ENCODE measurements at places on chromosomes 13 and 19. TPM values are rescaled to one million over a fixed set of nuclear protein-coding genes. Genes with fewer than 3 reads are reported as not detected.

DNA sequence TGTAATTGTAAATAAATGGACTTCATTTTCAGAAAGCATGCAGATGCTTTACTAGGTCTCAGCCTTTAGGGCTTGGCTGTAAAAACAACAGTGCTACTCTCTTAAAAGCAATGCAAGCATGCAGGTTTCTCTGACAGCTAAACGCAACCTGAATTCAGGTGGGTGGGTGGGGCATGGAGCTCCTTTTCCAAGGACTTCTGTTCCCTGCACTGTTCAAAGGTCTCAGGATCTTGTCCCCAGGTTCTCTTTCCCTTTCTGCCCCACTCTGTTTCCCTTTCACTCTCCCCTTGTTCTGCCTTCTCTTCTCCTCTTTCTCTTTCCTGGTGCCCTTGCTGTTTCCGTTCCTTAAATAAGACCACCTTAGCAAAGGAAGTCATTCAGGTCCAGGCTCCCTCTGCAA is 1527.5 kb upstream of the SLC10A2 start:
- DNase-seq = no peak

DNA sequence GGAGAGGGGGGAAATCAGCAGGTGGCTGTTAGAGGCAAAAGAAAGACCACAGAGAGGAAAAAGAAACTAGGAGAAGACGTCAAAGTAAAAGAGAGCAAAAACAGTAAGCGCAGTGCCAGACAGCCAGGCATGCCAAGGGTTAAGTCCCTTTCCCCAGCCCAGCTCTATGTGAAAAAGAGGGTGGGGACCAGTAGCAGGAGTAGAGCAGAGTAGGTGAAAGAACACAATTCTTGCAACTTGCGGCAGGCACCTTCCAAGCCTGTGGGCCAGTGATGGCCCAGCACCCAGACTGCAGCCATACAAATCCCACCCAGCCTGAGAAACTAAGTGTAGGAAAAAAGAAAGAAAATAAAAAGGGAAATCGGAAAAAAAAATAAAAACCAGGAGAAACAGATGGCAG is 64.2 kb upstream of the ZNF85 start:
- DNase-seq = no peak

The SLAIN1 gene
- polyA plus RNA-seq = 25.8 TPM

The SLITRK1 gene
- polyA plus RNA-seq = not detected

DNA sequence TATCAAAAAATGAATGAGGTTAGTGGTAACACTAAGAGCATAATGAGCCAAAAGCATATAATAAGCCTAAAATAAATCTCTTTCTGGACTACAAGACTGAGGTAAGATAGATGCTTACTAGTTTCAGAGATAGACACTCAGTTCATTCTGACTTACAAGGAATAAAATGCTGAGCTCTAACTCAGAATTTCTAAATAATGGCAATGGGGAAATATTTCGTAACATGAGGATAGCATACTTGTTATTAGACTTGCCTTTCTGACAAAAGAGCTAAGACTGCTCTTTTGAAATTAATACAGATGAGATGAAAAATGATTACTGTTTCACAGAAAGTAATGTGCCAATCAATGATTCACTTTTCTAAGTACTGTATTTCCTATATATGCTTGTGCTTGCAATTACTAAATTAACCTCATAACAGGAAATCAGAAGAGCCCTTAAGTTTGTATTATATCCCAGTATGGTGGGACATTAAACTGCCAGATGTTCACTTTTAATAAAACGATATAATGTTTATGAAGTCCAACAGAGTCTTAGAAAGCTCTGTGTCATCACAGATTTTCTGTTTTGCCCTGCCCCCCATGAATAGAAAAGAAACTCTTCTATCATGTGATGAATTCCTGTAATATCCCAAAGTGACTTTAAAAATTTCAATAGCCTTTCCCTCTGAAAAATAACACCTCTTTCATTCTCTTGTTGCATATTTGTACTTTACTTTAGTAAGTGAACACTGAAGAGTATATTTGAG is 2771.0 kb upstream of the PCDH20 start:
- no peak for DNase-seq

DNA sequence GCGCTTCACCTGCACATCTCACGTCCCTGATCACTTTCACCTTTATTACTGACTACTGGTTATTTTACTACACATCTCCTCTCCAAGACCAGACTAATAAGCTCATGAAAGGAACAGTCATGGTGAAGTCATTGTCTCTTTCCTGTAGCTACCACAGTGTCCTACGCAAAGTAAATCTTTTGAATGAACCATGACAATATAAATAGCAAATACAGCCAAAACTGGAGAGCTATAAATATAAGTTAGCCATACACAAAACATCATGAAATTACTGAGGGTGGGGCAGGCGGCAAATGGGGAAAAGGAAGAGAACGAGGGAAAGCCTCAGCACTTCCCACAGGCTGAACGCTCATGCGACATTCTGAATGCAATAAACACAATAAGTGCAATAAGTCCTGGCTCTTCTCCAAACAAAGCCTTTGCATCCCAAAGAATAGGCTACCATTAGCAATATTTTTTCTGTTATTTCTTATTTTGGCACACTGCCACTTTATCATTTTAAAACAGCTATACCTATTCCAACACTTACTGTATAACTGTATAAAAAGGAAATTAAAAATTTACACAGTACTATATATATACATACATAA is 62.5 kb downstream of the TUBGCP3 start:
- DNase-seq = no peak

The LINGO3 gene
- polyA plus RNA-seq = 2.7 TPM

DNA sequence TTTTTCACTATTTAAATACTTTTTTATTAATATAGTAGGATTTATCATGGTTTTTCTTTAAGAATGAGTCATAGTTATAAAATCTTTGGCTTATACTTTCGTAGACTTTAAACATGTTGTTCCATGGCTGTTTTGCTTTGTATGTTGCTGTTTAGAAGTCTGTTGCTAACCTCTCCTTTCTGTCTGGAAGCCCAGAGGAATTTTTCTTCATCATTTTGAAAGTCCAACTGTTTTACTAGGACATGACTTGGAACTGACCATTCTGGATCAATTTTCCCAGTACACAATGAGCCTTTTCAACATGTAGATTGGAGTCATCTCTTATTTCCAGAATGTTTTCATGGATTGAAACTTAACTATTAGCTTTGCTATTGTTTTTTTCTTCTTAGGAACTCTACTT is 7.9 kb downstream of the CAB39L start:
- no peak for DNase-seq

DNA sequence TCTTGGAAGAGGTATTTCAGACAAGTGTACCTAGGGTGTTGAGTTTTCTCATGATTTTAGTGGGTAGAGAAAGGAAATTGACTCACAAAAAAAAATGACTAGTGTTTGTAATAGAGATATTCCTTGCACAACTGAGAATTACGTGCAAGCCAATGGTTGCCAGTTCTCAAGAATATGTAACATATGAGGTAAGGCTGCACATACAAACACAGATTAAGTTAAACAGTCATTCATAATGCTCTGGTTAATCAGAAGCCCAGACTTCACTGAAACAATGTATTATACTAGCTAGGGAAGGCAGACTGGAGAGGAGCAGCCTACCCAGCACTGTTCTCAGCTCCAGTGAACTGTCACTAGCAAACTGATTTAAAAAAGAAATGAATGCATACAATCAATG is 418.3 kb downstream of the DIAPH3 start:
- no peak for DNase-seq

DNA sequence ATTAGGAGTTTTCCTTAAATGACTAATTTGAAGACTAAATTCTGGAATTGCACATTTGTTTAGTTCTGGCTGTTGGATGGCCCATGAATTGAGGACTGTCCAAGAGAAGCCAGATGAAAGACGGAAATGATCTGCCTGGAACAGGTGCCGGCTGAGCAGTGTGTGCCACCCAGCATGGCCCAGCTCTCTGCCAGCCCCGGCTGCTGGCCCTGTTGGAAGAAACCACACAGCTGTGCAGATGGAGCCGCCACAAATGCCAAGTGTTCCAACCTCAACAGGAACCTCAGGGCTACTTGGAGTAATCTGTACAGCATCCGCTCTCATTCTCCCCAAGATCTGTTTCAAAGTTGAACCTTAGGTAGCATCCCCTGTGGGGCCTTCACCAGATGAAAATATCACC is 67.0 kb upstream of the STARD13 start:
- DNase-seq = no peak

DNA sequence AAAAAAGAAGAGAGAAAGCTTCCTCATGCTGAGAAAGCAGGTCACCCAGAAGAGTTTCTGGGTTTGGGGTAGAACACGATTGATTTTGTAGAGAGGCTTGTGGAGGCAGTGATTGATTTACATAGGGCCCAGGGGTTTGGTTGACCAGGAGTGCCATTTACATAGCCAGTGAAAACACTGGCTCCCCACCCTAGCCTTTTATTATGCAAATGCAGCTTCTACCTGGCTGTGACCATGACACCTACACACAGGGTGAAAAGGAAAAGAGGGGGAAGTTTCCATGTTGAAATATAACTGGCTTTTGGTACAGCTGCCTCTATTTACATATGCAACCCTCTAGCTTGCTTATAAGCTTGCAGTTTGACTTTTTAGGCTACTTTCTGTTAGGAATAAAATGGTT is 62.0 kb downstream of the ZNF100 start:
- DNase-seq = no peak

- DNase-seq = no peak
Observed at GRCh38 chr13:60931858-60932546, 483.6 kb downstream of the PCDH20 start.

- DNase-seq = no peak
Observed at GRCh38 chr13:82647540-82647939, 1234.7 kb downstream of the SLITRK1 start.

DNA sequence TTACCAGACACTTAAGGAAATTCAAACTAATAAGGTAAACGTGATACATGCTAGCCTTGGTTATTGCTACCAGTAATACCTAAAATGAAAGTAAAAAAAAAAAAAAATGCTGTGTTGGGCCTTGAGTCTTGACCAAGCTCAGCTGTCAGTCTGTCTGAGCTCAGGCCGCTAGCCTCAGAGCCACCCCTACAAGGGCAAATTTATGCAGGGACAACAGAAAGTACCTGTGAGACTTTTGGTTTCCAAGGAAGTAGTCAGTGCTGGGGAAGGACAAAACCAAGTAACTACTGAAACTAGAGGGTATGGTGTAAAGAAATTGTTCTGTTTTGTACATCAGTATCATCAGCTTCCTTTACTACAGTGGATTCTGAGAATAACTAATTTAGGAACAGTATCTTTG is 134.3 kb upstream of the SLITRK5 start:
- DNase-seq = no peak

DNA sequence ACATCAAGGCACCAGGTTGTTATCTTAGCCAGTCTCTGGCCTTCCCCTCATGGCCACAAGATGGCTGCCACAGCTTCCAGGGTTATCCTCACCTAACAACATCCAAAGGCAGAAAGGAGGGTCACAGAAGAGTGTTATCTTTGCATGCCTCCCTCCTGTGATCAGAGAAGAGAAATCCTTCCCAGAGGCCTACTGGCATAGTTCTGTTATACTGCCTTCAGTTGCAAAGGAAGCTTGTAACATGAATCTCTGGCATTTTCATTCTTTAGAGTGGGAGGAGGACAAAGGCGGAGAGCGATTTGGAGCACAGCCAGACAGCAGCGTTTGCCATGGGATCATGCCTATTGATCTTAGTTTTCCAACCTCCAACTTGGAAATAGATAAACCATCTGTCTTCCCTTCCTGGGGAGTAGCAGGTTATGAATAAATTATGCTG is 135.7 kb downstream of the DNAJC15 start:
- no peak for DNase-seq

The LNX2 gene
- polyA plus RNA-seq = 2.8 TPM

DNA sequence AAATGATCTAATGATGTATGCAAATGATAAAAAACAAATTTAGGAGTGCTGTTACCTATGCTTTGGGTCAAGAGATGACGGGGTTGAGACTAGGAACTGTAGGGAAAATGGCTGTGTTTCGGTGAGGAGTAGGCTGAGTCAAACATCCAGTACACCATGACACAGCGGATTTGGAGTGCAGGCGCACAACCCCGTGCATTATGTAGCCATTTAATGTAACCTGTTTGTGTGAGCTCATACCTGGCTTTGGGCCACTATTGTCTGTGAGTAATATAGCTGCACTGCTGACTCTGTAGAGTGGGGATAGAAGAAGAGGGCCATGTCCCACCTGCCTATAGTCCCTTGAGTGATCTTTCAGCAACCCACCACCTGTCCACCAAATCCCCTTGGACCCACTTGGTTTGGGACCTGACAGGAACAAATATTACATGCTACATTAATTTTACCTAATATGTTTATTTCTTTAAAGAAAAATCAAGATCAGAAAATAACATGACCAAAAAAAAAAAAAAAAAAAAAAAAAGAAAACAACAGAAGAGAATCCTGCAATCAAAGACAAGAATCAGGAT is 95.5 kb upstream of the KLHL1 start:
- no peak for DNase-seq

DNA sequence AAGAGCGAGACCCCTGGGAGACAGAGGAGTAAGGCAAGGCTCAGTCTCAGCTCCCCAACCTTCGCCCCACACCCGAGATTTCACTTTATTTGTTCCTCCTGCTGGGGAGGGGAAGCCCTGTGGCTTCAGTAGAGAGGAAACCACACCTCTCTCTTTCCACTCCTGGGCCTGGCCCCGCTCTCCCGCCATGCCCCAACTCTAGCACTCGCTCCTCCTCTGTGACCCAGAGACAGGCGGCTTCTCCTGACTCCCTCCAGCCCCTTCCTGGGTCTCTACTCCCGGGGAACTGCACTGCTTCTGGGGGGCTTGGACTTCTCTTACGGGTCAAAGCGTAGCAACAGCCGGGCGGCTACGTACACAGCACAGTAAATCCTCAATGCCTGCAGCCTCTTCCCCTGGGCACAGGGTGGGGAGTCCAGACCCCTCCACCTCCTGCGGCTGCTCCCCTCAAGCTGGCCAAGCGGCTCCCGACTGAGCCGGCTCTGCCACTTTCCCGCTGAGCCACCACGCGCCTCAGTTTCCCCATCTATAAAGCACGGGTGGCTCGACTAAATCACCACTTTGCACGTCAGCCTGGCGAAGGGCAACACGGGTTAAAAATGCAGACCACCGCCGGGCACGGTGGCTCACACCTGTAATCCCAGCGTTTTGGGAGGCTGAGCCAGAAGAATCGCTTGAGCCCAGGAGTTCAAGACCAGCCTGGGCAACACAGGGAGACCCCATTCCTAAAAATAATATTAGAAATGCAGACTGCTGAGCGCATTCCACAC is 1.4 kb downstream of the RNF126 start:
- peak; percentile 53 for DNase-seq

DNA sequence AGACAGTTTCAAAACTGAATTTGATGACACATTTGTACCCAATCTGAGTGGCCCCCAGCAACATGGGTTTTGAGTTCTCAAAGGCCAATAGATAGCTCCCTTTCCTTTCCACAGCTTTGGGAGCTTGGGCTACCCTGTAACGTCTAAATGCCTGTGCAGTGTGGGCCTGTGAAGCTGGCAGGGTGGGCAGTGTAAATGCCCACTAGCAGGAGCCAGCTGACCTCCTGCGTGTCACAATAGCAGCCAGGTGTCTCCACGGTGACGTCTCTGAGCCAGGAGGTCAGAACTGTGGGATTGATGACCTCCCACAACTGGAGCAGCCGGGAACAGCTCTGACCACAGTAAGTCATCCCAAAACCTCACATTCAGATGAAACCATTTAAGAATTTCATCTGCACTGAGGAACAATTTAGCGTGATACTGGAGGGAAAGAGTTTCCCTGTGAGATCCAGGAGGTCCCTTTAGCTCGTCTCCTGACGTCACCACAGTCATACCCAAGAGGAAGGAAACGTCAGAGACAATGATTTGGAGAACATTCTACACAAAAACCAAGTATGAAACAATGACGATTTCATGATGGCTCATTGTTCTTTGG is at the start of gene IPO5:
Gene IPO5 (plus strand): TSS at position 300 of the 595 bp plus-strand sequence. CDS start 23,022 bp downstream, outside the sequence.
- DNase-seq = no peak
